Renal cortex interstitium (tissue), 15 donors: ENCODE measurements at places on chromosomes 4 and X.

GRCh38 chr4:26670903-26671537 lies 87.1 kb downstream of the TBC1D19 start:
- no peak for DNase-seq

DNA sequence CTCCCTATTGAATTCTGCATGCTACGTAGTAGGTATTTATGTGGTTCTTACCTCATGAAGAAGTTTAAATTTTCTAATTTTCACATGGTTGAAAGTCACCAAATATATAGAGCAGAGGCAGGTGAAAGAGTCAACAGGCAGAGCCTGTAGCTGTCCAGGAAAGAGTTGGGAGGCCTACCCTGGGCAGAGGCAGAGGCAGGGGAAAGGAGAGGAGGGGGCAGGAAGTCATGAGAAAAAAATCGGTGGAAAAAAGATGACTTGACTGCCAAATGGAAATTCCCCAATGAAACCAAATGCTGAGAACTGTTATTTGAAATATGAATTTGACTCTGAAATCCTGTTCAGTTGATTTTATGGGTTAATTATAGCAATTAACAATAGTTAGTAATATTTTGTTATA lies 23.1 kb upstream of the GPR34 start:
- no peak for DNase-seq

DNA sequence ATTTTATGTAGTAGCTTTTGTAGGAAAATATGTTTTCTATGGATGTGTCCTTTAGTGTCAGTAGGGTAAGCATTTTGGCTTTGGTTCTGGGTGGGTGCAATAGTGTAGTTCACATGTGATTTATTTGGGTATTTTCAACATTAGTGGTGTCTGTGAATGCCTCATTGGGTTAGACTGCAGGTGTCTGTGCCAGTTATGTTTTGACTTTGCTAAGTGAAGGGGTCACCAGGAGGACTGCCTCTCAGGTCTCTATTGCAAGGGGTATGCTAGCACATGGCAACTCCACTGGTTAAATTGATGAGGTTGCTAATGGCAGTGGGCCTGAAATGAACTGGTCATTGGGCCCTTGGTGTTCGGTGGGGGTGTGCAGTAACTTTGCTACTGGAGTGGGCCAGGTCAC lies 467.1 kb downstream of the NAF1 start:
- DNase-seq, result no peak

DNA sequence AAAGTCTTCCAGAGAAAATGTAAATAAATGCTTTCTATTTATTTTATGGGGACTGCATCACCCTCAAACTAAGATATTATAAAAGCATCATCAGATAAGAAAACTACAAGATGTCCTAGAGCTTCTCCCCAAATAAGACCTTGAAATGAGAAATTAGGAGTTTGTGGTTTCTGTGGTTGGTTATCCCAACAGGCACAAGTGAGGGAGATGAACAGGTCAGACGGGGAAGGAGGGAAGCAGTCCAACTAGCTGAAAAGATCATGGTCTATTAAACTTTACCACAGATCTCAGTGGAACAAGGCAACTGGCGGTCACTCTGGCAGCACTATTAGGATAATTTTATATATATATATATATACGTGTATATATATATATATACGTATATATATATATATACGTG lies 319.3 kb upstream of the GRID2 start:
- DNase-seq, result no peak

GRCh38 chr4:74628852-74629620 lies 165.3 kb downstream of the BTC start:
- no peak for DNase-seq
